Activated CD8-positive, alpha-beta memory T cell treated with anti-CD3 and anti-CD28 coated beads, Interleukin-2, amount 50 U/mL, for 48 hours (primary cell): ENCODE measurements at places on chromosomes 11 and 22.

DNA sequence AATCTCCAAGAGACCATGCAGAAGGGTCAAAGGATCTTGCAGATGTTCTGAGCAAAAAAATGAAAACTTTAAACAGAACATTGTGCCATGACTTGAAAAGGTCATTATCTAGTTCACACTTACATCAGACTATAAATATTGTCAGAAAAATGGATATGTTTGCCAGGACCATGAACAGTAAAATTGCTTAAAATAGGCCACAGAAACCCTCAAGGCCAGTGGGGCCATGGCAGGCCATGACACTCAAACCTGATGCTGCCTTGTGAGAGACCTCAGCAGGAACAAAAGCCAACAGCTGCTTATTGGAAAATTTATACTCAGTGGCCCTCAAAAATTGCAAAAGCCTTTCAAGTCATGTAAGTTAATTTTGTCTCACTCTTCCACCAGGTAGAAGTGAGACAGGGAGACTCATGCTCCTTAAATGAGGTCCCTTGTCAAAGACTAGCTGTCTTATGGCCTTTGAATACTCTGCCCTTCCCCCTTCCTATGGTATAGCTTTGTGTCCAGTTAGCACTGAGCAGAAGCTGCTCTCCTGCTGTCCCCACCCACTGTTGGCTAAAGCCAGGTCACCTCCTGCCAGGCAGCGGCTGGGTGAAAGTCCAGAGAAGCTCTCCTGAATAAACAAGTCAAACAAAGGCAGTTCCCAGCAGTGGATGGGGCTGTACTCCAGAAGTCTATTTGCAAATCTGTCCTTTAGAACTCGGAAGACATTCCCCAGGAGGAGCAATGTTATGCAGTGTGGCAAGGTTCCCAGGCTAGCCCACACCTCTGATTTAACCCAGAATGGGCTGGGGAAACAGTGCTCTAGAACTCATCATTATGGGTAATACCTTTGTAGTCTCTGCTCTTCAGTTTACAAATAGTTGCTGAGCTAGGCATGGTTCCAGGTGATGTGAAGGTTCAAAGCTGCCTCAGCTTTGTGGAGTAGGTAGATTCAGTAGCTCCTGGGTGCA, 21.4 kb downstream of the ADM start:
- no peak for DNase-seq

DNA sequence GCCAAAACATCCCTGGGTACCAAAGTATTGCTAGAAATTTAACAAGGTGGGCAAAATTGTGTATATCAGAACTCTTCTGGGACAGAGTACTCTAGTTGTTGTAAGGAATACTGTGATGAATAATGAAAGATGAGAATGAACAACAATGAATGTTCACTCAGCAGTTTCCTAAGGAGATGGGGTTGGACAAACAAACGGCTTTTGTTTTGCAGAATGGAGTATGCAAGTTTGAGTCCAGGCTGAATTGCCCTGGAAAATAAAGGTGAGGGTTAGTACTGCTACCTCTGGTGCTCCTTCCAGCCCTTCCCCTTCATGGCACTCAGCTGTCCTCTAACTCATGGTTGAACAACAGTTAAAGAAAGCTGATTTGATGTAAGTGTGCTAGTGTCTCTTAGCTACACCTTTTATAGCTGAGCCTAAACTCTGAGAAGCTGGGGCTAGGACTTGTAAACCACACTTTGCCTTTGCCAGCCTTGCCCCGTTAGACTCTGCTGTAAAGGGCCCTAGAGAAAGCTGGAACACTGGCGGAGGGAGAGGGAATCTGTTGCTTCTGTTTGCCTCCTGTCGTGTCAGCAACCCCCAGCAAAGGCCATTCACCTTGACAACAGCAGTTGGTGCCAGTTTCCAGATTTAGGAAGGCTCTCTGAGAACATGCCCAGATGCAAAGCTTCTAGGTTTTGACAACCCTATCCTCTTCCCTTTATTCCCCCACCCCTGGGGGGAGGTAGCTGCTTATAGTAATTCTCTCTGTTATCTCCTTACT, 41.2 kb upstream of the POLD3 start:
- no peak for DNase-seq

DNA sequence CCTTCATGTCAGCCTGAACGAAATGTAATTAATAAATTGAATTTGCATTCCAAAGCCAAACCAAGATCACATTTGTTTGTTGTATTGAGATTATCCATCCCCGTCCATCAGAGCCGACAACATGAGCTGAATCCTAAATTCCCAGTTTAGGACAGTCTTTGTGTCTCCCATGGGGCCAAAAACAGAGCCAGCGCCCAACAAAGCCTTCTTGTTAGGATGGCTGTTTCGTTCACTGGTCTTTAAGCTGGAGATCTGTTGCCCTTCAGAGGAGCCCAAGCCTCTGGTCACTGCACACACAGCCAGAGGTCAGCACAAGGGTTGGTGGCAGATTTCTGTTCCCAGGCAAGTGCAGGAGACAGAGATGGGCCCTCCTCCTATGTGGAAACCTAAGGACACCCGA, 25.8 kb downstream of the DSCAML1 start:
- no peak for DNase-seq

- no peak for DNase-seq
Measured at GRCh38 chr11:122758339-122758738, 80.0 kb upstream of the CRTAM start.

- no peak for DNase-seq
Measured at GRCh38 chr22:27609451-27609888, 192.1 kb downstream of the MN1 start.

GRCh38 chr11:88320149-88320559, 17.4 kb downstream of the CTSC start:
- no peak for DNase-seq
